CD4-positive, alpha-beta T cell treated with Interleukin-21 for 1 hour (primary cell): ENCODE measurements at places on chromosomes 6 and 20.

DNA sequence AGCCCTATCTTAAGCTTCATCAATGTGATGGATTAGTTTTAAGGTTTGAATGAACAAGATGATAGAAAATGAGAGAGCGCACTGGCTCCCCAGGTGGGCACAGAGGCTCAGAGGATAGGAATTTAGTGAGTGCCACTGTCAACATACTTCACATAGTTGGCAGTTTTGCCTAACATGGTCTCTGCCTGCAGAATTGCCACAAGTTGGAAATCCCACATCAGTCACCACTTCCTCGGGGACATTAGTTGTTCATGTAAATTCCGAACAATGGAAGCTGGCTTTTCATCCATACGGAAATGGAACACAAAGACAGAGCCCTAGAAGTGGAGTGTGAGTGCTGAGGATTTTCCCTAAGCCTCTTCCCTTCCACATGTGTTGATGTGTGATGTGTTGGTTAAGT is 123.9 kb upstream of the PHACTR1 start:
- DNase-seq, result no peak

DNA sequence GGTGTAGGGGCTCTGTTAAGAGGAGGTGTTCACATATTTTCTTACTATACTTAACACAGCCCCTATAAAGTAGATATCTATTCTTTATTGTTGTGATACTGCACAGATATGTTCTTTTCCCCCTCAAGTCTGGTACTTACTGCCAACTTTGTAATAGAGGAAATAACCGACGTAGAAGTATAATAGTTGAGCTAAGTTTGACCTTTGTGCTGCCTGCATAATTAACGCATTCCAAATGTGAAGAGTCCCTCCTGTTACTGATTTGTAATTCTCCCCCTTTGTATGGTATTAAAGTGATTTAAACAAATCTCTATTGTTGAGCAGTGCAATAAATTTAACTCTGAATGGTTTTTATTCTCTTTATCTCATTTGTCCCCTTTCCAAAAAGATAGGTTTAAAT is 39.0 kb downstream of the PHF3 start:
- no peak for DNase-seq

DNA sequence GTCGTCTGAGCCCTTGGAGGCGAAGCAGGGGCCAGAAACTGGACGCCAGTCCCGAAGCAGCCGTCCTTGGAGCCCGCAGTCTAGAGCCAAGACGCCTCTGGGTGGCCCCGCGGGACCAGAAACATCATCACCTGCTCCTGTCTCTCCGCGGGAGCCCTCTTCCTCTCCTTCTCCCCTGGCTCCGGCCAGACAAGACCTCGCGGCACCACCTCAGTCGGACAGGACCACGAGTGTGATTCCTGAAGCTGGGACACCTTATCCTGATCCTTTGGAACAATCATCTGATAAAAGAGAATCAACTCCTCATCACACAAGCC is 416 bp downstream of the RSPH4A start:
- peak; percentile 6 for DNase-seq

- no peak for DNase-seq
These were observed 501.5 kb upstream of the FLRT3 start for GRCh38 chr20:14838663-14839628.

GRCh38 chr6:121504227-121504626 is 68.8 kb downstream of the GJA1 start:
- no peak for DNase-seq

- no peak for DNase-seq
These were observed 185.8 kb upstream of the TENT5A start for GRCh38 chr6:81938014-81938856.

DNA sequence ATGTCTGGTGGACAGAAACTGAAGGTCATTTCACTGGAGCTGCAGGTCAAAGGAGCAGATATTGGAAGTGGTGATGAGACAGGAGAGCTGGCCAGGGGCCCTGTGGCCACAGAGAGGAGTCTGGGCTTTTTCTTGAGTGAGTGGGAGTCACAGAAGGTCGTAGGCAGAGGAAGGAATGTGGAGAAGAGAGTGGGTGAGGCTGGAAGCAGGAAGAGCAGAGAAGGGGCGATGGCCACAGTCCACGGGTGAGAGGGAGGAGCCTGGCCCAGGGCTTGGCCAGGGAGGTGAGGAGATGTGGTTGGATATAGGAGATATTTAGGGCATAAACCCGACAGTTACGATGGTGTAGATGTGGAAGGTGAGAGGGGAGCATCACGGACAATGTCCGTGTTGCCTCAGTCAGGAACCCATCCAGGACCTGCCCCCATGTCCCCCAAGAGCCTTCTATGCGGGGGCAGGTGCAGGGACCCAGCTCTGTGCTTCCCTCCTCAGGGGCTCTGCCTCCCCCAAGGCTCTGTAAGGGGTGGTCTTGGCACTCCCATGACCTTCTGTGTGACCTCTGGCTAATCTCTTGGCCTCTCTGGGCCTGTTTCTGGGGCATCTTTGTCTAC is 150.5 kb upstream of the PTPN1 start:
- DNase-seq, result no peak

- DNase-seq, result no peak
These were observed 219.6 kb downstream of the CD83 start for GRCh38 chr6:14337152-14337551.

DNA sequence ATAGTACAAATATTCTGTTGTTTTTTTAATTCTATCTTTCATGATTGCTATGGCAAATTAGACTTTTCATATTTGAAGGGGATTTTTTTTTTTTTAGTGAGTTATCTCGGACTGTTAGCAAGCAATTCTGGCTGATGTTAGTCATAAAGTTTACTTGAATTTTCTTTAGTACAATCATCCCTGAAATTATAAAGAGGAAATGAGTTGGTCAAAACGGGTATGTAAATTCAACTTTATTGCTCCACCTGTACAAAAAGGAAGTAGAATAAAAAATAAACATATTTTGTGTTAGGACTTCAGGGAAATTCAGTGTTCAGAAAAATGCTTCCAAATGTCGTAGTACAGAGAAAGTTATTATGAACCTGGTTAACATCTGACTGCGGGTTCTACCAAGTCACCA is 40.3 kb downstream of the PPP1R14C start:
- no peak for DNase-seq
